ENCODE measurements at places on chromosomes 3 and 15.

- H3K36me3 ChIP-seq, result no peaks in the 10 kb centered on the region
- no peak overlapping the region for H3K27ac ChIP-seq
- no peak overlapping the region for H3K4me3 ChIP-seq
- DNase-seq, result no peak
- H3K27me3 ChIP-seq, result no peaks in the 10 kb centered on the region
- no peaks in the 10 kb centered on the region for H3K4me1 ChIP-seq
These were observed 31.1 kb downstream of the FAH start for GRCh38 chr15:80183886-80184285.

- H3K4me1 ChIP-seq, result peaks cover 18% of the 10 kb centered on the region
- no peak for DNase-seq
- no peak overlapping the region for H3K4me3 ChIP-seq
- no peaks in the 10 kb centered on the region for H3K27me3 ChIP-seq
These were observed 141.8 kb downstream of the EEFSEC start for GRCh38 chr3:128294999-128295468.

DNA sequence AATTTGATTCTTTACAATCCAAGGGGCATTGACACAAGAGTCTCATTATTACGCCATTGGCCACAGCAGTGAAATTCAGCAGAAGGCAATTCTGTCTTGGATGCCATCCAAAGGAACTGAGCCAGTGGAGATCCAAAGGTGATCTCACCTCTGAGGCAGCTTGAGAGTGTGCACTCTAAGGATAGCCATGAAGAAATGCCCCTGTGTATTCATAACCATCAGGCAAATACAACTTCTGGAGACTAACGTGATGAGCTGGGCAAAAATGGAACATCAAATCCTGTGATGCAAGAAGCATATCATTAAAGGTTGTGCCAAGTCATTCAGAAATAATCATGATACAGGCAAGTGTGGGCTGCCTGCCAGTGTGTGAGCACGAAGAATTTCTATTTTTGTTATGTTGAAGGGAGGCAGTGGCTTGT, 41.4 kb downstream of the ROBO2 start:
- no peaks in the 10 kb centered on the region for H3K4me1 ChIP-seq
- no peaks in the 10 kb centered on the region for H3K27me3 ChIP-seq
- no peak overlapping the region for H3K27ac ChIP-seq
- H3K36me3 ChIP-seq, result no peaks in the 10 kb centered on the region
- DNase-seq, result no peak

DNA sequence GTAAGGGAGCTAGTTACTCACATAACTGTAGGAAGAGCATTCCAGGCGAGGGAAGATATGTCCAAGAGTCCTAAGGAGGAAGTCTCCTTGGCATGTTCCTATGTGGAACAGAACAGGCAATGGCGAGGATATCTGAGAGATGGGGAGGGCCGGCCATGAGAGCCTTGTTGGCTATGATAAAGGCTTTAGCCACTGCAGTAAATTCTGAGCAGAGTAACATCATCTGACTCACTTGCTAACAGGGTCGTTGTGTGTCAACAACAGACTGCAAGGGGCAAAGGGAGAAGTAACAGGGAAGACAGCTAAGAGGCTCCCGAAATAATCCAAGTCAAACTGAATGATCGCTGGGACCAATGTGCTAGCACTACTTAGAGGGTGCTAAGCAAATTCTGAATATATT, 21.6 kb downstream of the SFMBT1 start:
- H3K4me1 ChIP-seq, result peaks cover 16% of the 10 kb centered on the region
- H3K27ac ChIP-seq, result no peak overlapping the region
- H3K4me3 ChIP-seq, result no peak overlapping the region
- no peaks in the 10 kb centered on the region for H3K27me3 ChIP-seq
- H3K36me3 ChIP-seq, result peaks cover 5% of the 10 kb centered on the region
- DNase-seq, result no peak

DNA sequence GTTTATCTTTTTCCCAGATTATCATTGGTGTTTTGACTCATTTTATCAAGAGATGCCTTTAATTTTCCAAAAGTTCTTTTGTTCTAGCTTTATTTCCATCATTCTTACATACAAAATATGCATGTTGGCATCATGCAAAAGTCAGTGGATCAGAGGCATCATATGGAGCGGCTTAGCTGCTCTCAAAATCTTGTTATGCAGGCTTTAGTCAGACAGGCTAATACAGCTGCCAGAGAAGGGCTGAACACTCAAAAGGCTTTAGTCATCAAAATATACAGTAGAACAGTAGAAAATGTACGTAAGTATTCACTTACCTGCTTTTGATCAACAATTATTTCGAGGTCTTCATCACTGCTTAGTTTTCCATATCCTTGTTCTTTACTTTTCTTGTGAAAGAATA, 65.5 kb downstream of the PEX5L start:
- no peak overlapping the region for H3K4me3 ChIP-seq
- H3K27ac ChIP-seq, result no peak overlapping the region
- no peak for DNase-seq
- no peaks in the 10 kb centered on the region for H3K36me3 ChIP-seq

DNA sequence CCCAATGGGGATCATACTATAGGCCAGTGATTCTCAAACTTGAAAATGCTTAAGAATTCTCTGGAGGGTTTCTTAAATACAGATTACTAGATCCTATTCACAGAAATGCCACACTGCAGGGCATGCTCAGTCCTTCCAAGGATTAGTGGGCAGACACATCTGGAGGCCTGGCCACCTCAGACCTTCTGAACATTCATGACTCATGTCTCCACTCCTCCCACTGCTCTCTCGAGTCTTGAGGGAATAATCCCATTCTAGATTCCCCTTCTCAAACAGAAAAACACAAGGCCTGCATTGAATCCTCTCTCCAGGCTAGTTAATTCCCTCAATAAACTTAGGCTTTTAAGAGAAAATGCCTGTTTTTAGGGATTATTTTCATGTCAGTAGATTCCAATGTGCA, 22.1 kb downstream of the ZNF621 start:
- H3K27me3 ChIP-seq, result no peaks in the 10 kb centered on the region
- no peaks in the 10 kb centered on the region for H3K36me3 ChIP-seq
- no peak overlapping the region for H3K27ac ChIP-seq
- H3K4me1 ChIP-seq, result peaks cover 2% of the 10 kb centered on the region
- no peak for DNase-seq
- H3K4me3 ChIP-seq, result no peak overlapping the region

GRCh38 chr3:132785292-132785691, 63.1 kb upstream of the NPHP3 start:
- H3K27ac ChIP-seq, result no peak overlapping the region
- no peak overlapping the region for H3K4me3 ChIP-seq
- peaks cover 7% of the 10 kb centered on the region for H3K27me3 ChIP-seq
- no peaks in the 10 kb centered on the region for H3K36me3 ChIP-seq

DNA sequence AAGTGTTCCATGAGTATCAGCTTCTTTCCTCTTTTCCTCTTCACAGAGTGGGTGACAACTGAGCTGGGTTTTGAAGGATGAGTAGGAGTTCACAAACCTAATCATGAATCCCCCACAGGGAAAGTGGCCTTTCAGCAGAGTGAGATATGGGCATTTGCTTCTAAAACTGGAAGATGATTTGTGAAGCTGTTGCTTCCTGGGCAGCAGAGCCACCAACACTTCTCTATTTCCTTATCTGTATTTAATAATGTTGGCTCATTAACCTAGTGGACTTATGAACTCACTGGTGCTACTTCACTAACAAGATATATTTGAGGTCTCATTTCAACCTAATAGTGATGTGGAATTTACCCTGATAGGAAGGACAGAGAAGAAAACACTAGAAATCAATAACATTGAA, 152.8 kb downstream of the SYNPR start:
- H3K27me3 ChIP-seq, result no peaks in the 10 kb centered on the region
- no peaks in the 10 kb centered on the region for H3K4me1 ChIP-seq
- no peak for DNase-seq
- H3K4me3 ChIP-seq, result no peak overlapping the region

GRCh38 chr15:84961114-84961452, 20.6 kb upstream of the PDE8A start:
- peaks cover 45% of the 10 kb centered on the region for H3K27me3 ChIP-seq
- H3K4me3 ChIP-seq, result no peak overlapping the region
- DNase-seq, result no peak
- H3K36me3 ChIP-seq, result no peaks in the 10 kb centered on the region
- H3K27ac ChIP-seq, result no peak overlapping the region

GRCh38 chr3:173465898-173466678, 68.5 kb downstream of the NLGN1 start:
- DNase-seq, result no peak
- H3K27ac ChIP-seq, result no peak overlapping the region
- no peaks in the 10 kb centered on the region for H3K36me3 ChIP-seq
- H3K4me3 ChIP-seq, result no peak overlapping the region

DNA sequence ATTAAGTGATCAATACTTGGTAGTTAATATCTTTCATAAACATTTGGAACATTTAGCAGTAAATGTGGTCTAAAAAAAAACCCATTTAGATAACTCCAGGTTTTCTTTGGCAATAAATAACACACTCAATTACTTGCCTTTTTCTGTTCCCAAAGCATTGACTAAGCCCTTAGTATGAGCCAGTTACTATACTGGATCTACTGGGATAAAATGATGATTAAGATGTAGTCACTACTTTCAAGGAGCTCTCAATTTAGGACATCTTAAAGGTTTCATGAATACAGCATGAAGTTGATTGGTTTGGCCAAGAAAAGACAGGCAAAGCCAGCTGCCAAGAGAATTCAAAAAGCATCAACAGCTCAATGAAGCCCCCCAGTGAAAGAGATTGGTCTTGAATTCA, 250.9 kb downstream of the EPHA3 start:
- H3K27me3 ChIP-seq, result no peaks in the 10 kb centered on the region
- H3K4me1 ChIP-seq, result no peaks in the 10 kb centered on the region
- no peak overlapping the region for H3K27ac ChIP-seq
- H3K4me3 ChIP-seq, result no peak overlapping the region
- DNase-seq, result no peak

DNA sequence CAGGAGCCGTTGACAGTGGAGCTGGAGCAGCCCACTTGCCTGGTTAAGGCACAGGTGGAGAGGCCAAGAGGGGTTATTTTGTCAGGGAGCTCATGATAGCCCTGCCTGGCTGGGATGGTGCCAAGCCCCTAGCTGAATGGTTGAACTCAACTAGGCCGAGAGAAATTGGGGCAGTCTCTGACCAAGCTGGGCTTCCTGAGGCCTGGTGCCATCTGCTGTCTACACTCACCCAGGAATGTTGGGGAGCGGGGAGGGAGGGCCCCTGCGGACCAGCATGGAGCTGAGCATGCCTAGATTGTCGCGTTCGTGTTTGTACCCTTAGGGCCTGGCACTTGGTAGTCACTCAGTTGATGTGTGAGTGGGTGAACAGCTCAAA, 1.2 kb downstream of the BRPF1 start:
- no peak for DNase-seq
- peaks cover 49% of the 10 kb centered on the region for H3K36me3 ChIP-seq
- H3K27ac ChIP-seq, result peak overlapping the region; percentile 95

DNA sequence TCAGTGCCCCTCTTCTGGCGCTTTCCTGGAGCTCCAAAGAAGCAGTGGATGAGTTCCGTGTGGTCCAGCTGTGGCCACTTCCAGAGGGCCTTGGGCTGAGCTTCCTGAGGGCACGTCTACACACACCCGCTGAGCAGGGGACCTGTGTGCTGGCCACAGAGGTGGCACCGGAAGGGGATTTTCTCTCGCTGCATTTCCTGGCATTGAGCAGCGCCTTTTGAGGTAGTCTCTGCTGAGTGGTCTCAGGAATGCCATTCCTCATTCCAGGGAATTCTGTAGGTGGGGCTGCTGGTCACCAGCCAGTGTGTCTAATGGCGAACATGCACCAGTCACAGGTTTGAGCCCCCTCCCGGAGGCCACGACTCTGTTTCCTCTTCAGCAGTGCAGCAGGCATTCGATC, 48.1 kb downstream of the AMOTL2 start:
- H3K36me3 ChIP-seq, result no peaks in the 10 kb centered on the region
- peaks cover 12% of the 10 kb centered on the region for H3K27me3 ChIP-seq
- no peak overlapping the region for H3K4me3 ChIP-seq

- H3K27ac ChIP-seq, result no peak overlapping the region
- no peaks in the 10 kb centered on the region for H3K27me3 ChIP-seq
- no peak overlapping the region for H3K4me3 ChIP-seq
- H3K36me3 ChIP-seq, result no peaks in the 10 kb centered on the region
- H3K4me1 ChIP-seq, result no peaks in the 10 kb centered on the region
These were observed 163.7 kb downstream of the MEIS2 start for GRCh38 chr15:36936613-36937012.

DNA sequence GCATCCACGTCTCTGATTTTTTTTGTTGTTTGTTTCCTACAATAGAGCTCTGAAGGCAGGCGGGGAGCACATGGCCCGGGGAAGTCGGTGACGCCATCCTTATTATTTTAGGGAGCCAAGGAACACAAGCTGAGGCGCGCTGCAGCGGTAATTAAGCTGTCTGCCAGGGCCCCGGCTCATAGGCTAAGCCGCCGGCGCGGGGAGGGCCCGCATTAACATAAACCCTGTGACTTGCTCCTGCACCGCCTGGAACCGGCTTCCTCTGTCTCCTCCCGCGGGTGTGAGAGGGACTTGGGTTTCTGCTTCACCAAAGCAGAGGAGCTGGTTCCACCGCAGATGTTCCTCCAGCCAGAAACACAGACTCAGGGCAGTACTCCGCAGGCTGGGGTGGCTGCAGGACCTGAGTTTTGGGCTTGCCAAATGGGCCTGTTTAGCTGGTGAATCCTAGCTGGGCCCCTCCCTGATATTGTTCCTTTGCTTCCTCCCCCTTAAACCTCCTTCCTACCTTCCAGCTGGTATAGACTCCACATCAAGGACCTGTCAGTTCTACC, 25.3 kb downstream of the ANP32A start:
- H3K36me3 ChIP-seq, result peaks cover 10% of the 10 kb centered on the region
- peaks cover 91% of the 10 kb centered on the region for H3K4me1 ChIP-seq
- DNase-seq, result peak; percentile 36

GRCh38 chr3:50322386-50323091, at the start of gene HYAL2:
Gene HYAL2 (minus strand): TSS chr3:50322745. CDS start chr3:50320489, 2,256 bp downstream.
- no peaks in the 10 kb centered on the region for H3K27me3 ChIP-seq
- peaks cover 4% of the 10 kb centered on the region for H3K36me3 ChIP-seq
- H3K27ac ChIP-seq, result peak within 1 kb of the TSS; percentile 89
- peak within 1 kb of the TSS; percentile 85 for H3K4me3 ChIP-seq
- H3K4me1 ChIP-seq, result peaks cover 20% of the 10 kb centered on the region

- no peaks in the 10 kb centered on the region for H3K27me3 ChIP-seq
- no peak overlapping the region for H3K4me3 ChIP-seq
- H3K36me3 ChIP-seq, result no peaks in the 10 kb centered on the region
- H3K27ac ChIP-seq, result no peak overlapping the region
- no peak for DNase-seq
These were observed 392.8 kb upstream of the LRRC3B start for GRCh38 chr3:26229801-26230200.
